Stimulated activated CD8-positive, alpha-beta memory T cell treated with anti-CD3 and anti-CD28 coated beads, Interleukin-4, amount 100 ng/mL, for 24 hours (primary cell): ENCODE measurements at places on chromosomes 12 and 14.

- no peak for DNase-seq
These were observed 8.4 kb upstream of the MYH7 start for GRCh38 chr14:23443881-23444280.

DNA sequence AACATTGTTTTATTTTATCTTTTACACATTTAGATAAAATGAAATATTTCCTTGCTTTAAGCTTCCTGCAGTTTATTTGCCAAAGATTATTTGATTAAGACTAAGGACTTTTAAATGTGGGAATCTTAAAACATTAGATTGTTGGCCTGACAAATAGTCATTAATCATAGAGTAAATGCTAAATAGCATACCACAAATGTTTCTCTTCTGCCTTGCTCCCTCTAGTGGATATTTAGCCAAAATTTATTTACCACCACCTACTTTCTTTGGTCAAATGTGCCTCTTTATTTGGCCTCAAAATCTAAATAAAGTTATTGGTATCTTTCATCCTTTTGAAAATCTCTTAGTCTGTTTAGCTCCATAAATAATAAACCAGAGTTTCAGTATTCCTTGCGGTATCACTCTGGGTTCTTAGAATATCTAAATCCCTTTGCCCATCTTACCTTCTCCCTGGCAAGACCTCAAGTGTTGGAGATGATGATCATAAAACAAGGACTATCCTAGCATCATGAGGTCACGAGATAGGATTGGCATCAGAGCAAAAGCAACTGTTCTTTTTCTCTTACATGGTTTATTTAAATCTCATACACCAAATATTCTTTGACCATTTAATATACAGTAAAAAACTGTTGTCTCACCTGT is 150.6 kb upstream of the AEBP2 start:
- DNase-seq = no peak

DNA sequence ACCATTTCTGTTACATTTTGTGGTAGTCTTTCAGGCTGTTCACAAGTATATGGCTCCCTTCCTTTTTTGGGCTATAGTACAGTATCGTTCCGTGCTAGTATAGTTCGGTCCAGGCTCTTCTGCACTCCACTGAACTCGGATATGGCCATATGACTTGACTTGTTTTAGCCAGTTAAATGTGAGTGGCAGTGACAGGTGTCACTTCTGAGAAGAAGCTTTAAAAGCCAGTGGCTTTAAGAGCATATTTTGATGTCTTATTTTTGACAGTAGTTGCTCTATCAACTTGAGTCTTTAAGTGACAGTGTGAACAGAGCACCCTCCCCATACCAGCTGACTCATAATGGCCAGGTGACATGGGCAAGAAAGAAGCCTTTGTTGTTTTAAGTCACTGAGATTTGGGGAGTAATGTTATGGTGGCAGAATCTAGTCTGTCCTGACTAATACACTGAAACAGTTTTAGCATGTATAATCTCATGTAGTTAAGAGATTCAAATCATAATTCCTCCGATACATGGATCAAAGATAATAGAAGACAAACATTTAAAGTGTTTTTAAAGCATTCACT is 64.6 kb downstream of the ANO4 start:
- DNase-seq = no peak

GRCh38 chr12:104768033-104768432 is 190.1 kb downstream of the SLC41A2 start:
- no peak for DNase-seq

DNA sequence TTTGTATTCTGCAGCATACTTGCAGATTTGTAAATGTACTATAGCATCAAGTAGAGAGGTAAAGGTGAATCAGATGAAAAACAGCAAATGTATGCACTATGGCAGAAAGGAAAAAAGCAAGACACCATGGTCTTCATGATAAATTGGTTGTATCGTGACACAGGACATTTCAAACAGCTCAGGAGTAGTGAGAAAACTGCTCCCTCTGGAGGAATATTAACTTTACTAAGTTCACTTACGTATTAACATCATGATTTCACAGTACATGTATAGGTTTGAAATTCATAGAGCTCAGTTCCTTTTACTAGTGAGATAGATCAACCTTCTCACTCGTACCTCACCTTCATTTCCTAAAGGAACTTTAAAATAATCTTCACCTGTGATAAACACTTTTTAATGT is 6.5 kb downstream of the MBIP start:
- DNase-seq = no peak

GRCh38 chr12:84357314-84357713 is 555.3 kb downstream of the SLC6A15 start:
- no peak for DNase-seq
